ENCODE measurements at places on chromosomes 12 and 14.
A peak's percentile ranks its signal among the peaks of the same experiment; 100 is the strongest.

- DNase-seq = no peak
Observed at GRCh38 chr14:22981876-22982476, 375 bp downstream of the AJUBA start.

DNA sequence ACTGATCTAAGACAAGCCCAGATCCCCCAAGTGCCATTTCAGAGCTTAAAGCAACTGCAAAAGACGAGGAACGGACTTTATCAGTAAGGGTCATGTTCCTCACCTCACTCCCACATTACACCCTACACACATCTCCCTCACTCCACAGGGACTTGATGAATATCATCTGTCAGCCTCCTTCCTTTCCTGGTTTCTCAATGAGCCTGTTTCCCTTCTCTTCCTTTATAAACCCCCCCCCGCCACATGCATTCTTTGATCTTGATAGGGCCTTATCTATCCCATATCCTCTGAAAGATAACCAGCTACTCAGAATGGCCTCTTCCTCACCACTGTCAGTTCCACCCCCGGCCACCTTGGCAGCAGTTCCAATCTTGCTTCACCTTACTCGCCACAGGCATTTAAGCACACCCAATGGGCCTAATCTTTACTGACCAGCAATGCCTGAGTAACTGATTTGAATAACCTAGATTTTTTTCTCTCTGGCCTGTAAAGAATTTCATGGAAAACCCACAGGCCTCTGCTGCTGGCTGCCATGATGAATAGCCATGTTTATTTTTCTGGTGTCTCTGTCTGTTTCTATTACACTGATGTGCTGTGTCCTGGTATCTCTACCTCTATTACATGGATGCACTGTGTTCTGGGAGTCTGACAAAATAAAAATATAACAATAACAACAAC, 138.7 kb downstream of the PHLDA1 start:
- no peak for DNase-seq

- DNase-seq = peak; percentile 67
Observed at GRCh38 chr14:77139540-77140358, 1.8 kb downstream of the ZDHHC22 start.

DNA sequence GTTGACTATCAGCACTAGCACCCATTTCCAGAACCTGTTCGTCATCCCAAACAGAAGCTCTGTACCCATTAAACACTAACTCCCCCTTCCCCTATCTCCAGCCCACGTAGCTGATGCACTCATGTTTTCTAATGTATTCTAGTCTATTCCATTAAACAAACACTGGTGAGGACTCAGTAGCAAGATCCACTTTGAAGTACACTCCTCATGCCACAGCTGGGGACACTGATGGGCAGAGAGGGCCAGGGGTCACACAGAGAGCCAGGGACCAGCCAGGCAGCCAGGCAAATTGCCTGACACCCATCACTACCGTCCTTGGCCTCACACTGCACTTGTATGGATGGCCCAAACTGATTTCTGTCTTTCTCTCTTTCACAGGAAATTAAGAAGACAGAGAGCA, 269.9 kb upstream of the DIO3 start:
- DNase-seq = no peak
